ENCODE measurements at places on chromosomes 6 and 20.

GRCh38 chr6:23016696-23017095 lies 447.3 kb downstream of the HDGFL1 start:
- DNase-seq: no peak

DNA sequence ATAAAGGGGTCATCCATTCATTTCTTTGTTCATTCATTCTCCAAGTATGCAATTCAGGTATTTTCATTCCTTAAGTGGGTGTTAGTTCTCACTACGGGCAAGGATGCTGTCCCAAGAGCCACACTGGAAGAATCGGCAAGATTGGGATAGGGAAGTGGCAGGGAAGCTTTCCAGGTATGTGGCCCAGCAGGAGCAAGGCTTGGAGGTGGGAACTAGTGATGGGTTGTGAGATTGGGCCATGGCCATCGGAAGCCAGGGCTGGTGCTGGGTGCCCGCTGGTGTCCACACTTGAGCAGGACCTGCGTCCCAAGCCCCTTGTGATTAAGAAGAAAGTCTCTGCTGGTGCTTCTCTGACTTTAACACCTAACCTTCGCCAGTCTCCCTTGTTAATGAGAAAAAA lies 15.1 kb downstream of the VSTM2L start:
- no peak for DNase-seq

DNA sequence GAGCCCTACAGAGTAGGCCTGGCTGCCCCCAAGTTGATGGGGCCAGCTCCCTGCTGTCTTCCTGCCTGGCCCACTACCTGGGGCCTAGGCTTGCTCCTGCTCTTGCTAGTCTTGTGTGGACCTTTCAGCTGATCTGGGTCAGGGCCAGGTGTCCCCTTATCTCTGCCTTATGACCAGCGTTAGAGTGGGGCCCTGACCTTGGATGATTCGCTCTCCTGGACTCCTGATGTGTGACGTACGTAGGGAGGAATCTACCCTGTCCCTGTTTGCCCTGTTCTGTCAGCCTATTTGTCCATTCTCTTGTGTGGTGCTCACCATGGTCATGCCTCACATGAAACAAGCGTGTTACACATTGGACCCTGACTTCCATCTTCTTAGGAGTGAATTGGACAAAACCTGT lies 571.8 kb downstream of the QKI start:
- DNase-seq: peak; percentile 38

GRCh38 chr20:31712112-31712553 lies 10.5 kb downstream of the BCL2L1 start:
- no peak for DNase-seq

DNA sequence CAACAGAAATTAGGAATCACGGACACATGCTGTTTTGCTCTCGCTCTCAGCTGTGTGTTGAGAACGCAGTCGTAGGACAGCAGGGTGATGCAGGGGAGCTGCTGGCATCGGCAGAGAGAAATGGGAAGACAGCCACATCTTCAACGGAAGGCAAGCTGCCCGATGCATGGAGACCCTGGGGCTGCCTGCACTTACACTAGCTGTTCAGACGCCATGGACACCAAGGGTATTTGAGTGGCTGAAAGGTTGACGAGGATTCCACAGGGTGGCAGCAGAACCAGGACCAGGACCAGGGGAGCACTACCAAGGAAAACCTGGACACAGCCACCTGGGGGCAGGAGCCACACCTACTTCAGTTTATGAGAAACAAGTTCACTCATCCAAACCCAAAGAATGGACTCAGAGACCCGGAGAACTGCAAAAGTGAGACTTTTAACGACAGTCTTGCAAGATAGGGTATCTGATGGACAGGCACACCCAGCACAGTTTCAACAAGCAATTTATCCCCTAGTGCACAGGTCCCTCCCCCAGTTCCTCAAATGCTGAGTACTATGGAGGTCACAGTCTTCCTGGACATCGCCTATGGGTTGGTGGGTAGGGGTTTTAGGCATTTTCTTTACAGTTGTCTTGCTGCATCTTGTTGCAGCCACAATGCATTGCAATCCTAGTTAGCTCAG lies 56.3 kb upstream of the ENTPD6 start:
- no peak for DNase-seq

- DNase-seq: no peak
Measured at GRCh38 chr6:32151181-32151862, 417 bp downstream of the PRRT1 start.

GRCh38 chr6:79544299-79544927 lies 7.2 kb upstream of the LCA5 start:
- no peak for DNase-seq

DNA sequence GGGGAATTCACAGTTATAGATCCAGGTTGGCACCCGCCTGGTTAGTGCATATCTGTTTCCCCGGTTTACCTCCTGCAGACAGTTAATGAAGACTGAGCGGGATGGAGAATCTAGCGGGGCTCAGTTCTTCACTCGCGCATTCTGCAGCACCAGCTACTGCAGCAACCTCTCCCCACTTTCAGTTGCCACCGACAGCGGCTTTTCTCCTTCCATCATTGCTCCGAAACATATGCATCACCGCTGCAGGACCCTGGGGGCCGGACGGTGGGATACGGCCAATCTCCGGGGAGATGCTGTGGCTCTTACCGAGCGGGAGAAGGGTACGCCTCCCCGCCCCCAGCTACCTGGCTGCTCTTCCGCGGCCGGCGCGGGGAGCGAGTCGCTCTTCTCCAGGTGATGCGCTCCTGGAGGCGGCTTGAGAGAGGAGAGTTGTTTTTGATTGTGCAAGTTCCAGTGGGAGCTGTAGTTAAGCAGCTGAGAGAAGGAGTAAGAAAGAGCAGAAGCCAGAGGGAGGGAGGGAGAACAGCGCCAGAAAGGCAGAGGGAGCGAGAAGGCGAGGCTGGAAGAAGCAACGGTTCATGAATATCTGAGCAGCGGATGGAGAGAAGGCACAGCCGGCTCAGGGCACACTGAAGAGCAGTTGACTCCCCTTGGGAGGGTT lies at the start of gene SGK1:
TSS of gene SGK1 (minus strand) at position 642 of the 661 bp plus-strand sequence. CDS start 652 bp downstream, outside the sequence.
- no peak for DNase-seq

- peak; percentile 53 for DNase-seq
Measured at GRCh38 chr6:108699290-108700041, 138.7 kb downstream of the FOXO3 start.

DNA sequence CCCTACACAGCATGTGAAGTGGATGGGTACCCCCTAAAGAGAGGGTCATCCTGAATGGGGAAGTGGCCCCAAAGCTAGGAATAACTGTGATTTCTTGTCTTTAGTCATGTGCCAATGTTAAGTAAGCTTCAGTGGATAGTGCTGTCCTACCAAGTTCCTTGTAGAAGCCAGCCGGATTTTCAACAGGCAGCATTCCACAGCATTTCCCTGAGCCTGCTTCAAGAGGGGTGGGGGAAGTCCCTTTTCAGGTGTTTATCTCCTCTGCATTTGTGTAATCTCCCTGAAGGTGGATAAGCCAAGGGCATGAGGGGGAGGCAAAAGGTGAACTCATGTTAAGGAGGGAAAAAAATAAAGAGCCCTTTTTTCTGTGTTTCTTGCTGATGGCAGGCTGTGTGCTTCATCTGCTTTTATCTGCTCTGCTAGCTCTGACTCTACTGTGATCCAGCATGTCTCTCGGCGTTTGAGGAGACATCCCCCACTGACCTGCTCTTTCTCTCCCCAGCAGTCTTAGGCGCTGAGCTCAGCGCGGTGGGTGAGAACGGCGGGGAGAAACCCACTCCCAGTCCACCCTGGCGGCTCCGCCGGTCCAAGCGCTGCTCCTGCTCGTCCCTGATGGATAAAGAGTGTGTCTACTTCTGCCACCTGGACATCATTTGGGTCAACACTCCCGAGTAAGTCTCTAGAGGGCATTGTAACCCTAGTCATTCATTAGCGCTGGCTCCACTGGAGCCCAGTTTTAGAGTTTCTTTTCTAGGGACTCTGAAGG lies 1.9 kb downstream of the EDN1 start:
- no peak for DNase-seq

- DNase-seq: no peak
Measured at GRCh38 chr6:1468126-1468525, 78.8 kb downstream of the FOXF2 start.

All from left ventricle myocardium inferior (tissue), 1 donor.